Nucleus accumbens (tissue), 56 donors: ENCODE measurements at places on chromosomes 4 and X.

DNA sequence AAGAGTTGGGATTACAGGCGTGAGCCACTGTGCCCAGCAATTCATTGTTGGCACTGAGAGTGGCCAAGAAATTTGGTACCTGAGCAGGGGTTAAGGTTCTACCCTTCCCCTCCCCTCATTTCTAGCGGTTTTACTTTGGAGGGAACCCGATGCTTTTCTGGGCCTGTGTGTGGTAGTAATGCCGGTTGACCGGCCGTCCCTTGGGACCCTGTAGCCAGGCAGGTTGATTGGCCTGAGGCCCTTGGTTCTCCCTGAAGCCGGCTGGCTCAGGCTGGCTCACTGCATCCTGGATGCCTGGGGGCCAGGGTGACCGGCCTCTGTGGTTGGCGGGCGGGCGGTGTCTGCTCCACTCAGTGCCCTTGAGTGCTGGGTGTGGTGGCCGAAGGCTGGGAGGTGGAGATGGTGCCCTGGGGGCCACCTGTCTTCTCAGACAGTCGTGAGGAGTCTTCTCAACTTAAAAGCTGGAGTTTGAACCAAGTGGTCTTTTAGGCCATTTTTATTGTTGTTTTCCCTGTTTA lies 45.6 kb downstream of the RGS12 start:
- DNase-seq = no peak

DNA sequence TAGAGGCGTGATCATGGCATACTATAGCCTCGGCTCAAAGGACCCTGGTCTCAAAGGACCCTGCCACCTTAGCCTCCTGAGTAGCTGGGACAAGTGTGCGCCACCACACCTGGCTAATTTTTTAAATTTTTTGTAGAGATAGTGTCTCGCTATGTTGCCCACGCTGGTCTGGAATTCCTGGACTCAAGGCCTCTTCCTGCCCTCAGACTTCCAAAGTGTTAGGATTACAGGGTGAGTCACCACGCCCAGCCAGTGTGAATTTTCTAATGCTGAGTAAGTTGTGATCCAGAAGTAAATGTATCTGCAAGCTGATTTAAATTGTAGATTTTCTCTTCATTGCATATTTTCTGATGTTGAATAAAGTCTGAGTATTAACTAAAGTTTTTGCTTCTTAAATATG lies 2.6 kb upstream of the ZNF674 start:
- no peak for DNase-seq

- DNase-seq = no peak
These were observed 47.5 kb upstream of the NDP start for GRCh38 chrX:44020693-44021092.

- DNase-seq = no peak
These were observed 554.8 kb upstream of the PABPC4L start for GRCh38 chr4:134756421-134756820.

- no peak for DNase-seq
These were observed 43.4 kb downstream of the NRK start for GRCh38 chrX:105865709-105866108.

GRCh38 chrX:21764008-21764407 lies 6.1 kb upstream of the SMPX start:
- no peak for DNase-seq

- DNase-seq = no peak
These were observed 259.1 kb downstream of the CAMK2D start for GRCh38 chr4:113502476-113502875.

GRCh38 chrX:10859353-10859752 lies 239.0 kb upstream of the MID1 start:
- no peak for DNase-seq

DNA sequence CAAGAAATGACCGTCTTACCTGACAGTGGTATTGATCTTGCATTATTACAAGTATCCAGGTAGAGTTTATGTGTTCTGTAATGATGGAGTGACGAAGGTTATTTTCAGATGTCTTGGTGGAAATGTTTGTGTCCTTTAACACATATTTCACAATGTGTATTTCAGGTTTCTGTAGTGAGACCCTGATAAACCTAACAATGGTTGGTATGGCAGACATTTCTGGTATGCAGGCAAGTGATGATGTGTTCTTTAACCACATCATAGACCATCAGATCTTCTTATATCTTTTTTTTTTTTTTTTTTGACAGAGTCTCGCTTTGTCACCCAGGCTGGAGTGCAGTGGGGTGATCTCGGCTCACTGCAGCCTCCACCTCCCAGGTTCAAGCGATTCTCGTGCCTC lies 14.6 kb upstream of the ATXN3L start:
- DNase-seq = no peak

- DNase-seq = no peak
These were observed 18.8 kb downstream of the LDOC1 start for GRCh38 chrX:141158084-141158483.

- DNase-seq = no peak
These were observed 9.4 kb upstream of the RPGR start for GRCh38 chrX:38336538-38337240.

- DNase-seq = no peak
These were observed 410.7 kb downstream of the CENPC start for GRCh38 chr4:67134616-67135015.

DNA sequence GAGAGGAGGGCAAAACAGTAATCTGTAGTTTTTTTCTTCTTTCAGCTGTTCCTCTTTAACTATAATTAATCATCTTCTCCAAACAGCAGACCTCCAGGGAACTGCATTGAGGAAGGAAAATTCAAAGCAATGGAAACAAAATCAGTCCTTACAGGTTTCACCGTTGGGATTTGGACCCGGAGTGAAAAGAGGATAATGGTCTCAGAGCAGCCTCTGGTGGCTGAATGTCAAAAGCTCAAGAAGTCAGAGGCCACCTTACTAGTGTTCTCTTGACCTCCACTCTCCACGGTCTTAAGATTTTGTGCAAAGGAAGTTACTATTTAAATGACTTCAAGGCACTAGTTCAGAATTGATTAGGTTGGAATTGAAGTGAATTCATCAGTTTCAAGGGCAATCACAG lies 16.0 kb upstream of the MID1 start:
- DNase-seq = no peak

- DNase-seq = no peak
These were observed 12.1 kb downstream of the ASB5 start for GRCh38 chr4:176256921-176257320.

DNA sequence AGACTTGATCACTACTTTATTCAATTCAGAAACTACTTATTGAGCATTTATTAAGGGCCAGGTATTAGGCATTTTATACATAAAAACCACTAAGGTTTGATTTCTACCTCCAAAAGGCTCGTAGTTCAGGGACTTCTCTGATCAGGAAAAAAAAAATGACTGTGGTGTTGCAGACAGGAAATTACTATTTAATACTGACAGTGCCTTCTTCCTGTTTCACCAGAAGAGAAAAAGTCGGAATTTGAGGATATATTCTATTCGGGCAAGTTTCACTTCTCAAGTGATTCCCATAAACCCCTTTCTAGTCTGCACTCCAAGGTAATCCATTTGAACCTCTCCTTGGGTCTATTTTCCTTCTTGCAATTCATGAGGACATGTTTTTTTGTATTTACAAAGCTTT lies 15.3 kb upstream of the TASL start:
- no peak for DNase-seq

GRCh38 chrX:47448165-47448806 lies 34.7 kb downstream of the ZNF41 start:
- no peak for DNase-seq

DNA sequence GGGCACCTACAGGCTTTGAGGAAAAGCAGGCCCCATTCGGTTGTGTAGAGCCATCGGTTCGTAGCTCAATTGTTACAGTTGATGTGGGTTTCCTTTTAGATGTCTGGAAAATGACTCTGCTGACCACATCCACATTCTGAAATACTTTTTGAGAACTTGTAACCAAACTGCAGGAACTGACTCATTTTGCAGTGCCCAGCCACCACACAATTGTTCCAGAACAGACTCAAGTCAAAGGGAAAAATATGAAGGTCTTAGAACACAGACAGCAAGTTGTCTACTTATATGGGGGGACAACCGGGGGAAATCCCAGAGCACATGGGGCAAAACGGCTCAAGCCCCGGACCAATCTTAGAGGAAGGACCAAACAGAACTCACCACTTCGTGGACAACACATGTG lies 557.6 kb upstream of the DIPK2B start:
- DNase-seq = no peak

- no peak for DNase-seq
These were observed 146.8 kb upstream of the PJA1 start for GRCh38 chrX:69311936-69312670.

DNA sequence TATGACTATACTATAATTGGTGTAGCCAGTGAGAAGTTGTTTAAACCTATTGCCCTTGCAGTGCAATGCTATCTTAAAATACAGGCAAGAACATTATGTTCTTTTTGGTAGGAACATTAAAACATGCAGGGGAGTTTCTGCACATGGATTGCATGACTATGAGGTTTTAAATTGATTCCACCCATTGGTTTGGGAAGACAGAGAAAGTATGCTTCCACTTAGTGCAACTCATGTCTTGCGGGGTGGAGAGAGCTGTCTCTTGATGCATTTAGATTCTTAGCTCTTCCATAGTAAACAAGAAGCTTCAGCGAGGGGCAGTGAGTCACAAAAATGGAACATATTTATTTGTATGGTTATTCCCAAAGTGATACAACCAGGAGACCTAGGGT lies 39.5 kb upstream of the RASL11B start:
- no peak for DNase-seq

- no peak for DNase-seq
These were observed 3.4 kb downstream of the SAT1 start for GRCh38 chrX:23786268-23786815.

- no peak for DNase-seq
These were observed 69.3 kb downstream of the ABCB7 start for GRCh38 chrX:75086731-75087195.

- DNase-seq = no peak
These were observed 187.3 kb upstream of the LEF1 start for GRCh38 chr4:108355902-108356535.

DNA sequence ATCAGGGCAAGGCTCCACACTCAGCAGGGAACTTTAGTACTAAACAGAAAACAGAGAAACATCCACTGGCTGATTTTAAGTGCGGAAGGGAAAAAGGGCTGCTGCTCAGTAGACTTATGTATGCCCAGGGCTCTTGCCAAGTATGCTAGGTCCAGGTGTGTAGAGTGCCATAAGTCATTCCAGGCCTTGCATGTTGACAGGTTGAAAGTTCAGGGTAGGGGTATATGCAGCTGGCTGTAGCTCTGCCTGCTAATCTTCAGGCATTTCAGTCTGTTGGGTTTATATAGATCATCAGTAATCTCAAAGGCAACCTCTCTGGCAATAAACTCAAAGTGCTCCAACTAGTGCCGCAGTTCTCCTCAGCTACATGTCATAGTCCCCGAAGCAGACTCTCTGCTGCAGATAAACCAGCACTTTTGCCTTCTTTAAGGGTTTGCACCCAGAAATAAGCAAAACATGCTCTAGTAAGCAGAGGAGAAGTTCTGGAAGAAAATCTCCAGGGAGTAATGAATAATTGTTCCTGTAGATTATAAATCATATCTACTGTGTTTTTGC lies 134.9 kb upstream of the GRIA3 start:
- no peak for DNase-seq

GRCh38 chrX:70096052-70096451 lies 33.8 kb downstream of the OTUD6A start:
- DNase-seq = no peak

GRCh38 chrX:50483283-50483682 lies 12.7 kb upstream of the DGKK start:
- no peak for DNase-seq

GRCh38 chrX:31872007-31872406 lies 800.2 kb upstream of the FTHL17 start:
- no peak for DNase-seq

DNA sequence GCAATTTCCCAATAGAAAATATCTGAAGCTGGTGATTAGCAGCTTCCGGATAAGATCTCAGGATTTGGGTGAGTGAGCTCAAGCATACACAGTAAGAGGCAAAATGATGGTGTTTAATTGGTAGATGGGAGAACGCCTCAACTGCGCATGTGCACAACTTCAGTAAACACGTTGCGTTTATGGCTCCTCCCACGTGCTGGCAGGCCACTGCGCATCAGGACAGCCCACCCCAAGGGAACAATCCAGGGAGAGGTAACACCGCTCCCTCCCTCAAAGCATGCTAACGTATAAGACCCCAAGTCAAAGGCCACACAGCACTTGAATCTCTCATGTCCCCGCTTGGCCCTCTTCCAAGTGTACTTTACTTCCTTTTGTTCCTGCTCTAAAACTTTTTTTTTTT lies 10.3 kb upstream of the CENPU start:
- DNase-seq = no peak

DNA sequence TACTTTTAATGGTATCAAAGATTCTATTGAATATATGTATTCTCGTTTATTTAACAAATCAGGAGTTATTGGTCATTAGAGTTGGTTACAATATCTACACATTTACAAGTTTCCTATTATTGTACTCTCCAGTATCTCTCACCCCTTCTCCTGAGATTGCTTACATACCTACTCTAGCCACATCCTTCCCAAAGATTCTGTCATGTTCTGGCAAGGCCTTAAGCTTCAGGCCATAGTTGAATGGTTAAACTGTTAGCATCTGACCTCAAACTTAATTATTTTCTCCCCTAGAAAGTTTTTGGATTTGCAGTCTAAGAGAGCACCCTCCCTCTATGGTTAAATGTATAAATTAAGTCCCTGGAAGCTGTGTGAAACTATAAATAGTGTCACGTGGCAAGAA lies 784.2 kb downstream of the GLUD2 start:
- DNase-seq = no peak

- no peak for DNase-seq
These were observed 692.8 kb upstream of the TENM3 start for GRCh38 chr4:181550381-181550780.

DNA sequence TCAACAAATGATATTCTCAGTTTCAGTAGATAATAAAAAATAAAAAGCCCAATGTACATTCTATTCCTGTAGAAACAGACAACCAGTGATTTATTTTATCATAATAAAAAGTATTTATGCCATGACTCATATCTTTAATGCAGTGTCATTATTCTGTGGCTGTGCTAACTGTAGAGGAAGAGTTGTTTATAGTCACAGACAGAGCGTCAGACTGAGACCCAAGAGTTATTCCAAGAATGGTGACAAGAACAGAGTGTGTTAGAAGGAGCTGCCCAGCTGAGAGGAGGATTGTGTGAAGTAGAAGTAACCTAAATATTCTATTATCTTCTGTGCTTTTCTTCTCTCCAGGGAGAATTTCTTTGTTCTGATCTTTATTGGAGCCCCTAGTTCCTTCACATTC lies 210.7 kb downstream of the PPP1R2C start:
- no peak for DNase-seq
